ENCODE measurements at places on chromosomes 7 and 10.
A peak's percentile ranks its signal among the peaks of the same experiment; 100 is the strongest.

GRCh38 chr10:77504873-77505257 lies 132.7 kb downstream of the KCNMA1 start:
- H3K4me3 ChIP-seq: no peak overlapping the region
- H3K27ac ChIP-seq: no peak overlapping the region

- H3K4me1 ChIP-seq: no peaks in the 10 kb centered on the region
- H3K36me3 ChIP-seq: no peaks in the 10 kb centered on the region
- no peak overlapping the region for H3K27ac ChIP-seq
- H3K27me3 ChIP-seq: no peaks in the 10 kb centered on the region
Measured at GRCh38 chr10:132011024-132011423, 29.3 kb upstream of the BNIP3 start.

DNA sequence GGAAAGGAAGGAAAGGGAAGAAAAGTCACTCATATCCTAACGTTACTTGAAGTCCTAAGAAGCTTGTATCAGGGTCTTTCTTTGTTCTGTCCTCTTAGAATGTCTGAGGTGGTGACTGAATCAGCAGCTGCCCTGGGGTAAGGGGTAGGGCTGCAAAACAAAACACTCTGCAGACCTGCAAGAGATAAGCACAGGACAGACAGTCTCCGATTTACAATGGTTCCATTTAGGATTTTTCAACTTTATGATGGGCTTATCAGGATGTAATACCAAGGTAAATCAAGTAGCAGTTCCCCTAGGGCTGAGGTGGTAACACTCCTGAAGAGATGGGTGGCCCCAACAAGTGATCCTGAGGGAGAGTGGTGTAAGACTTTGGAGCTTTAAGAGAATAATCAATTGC lies 16.5 kb downstream of the KDM7A start:
- H3K4me3 ChIP-seq: no peak overlapping the region
- no peaks in the 10 kb centered on the region for H3K27me3 ChIP-seq
- H3K36me3 ChIP-seq: no peaks in the 10 kb centered on the region
- no peak for DNase-seq

- DNase-seq: peak; percentile 46
- H3K36me3 ChIP-seq: no peaks in the 10 kb centered on the region
- H3K27ac ChIP-seq: no peak overlapping the region
- no peaks in the 10 kb centered on the region for H3K4me1 ChIP-seq
- no peak overlapping the region for H3K4me3 ChIP-seq
- no peaks in the 10 kb centered on the region for H3K27me3 ChIP-seq
Measured at GRCh38 chr7:26813432-26813831, 51.0 kb downstream of the SKAP2 start.

DNA sequence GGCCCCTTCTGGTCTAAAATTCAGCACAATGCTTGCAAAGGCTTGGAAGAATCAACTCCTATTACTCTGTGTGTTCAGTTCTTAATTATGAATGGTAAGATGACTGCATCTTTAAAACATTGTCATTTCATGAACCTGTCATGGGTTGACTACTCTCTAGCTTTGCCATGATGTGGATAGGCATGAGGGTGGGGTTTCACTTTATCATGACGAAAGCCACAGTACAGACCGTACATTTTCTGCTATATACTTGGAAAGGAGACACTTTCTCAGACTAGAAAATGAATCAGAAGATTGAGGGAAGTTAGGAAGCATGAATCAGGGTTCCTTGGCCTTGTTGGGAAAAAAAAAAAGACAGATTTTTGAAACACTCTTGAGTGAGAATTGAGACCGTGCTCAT lies 19.7 kb upstream of the MSRB2 start:
- no peaks in the 10 kb centered on the region for H3K27me3 ChIP-seq
- DNase-seq: no peak
- H3K4me3 ChIP-seq: no peak overlapping the region
- no peak overlapping the region for H3K27ac ChIP-seq
- no peaks in the 10 kb centered on the region for H3K36me3 ChIP-seq

DNA sequence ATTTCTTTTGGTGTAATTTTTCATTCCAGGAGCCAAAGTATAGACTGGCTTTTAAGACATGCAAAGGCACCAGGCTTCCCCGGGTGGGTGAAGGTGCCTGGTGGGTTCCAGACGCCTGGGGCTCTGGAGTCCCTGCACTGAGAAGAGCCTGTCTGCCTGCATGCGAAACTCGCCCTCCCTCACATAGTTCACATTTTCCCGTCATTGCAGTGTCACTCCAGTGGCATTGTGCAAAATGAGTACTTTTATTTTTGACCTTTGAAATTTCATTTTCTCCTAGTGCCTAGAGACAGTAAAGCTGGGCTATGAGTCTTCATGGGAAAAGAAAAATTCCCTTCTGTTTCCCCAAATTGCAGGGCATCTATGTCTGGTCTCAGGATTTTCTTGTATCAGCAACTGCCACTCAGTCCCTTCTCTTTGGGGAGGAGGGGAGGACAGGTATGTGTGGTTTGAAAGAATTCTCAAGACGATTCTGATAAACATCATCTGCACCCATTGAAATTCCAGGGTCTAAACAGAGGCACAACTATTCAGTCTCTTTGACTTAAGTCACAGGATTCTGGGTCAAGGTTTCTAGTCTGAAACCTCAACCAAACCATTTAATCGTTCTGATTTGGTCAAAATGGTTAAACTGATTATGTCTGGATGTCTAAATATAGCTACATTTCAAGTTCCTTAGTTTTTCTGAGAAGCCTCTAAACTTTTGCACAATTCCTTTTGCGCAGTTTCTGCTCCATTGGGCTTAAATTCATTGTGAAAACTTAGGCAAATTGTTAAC lies 107.8 kb downstream of the CYP26A1 start:
- H3K4me3 ChIP-seq: no peak overlapping the region
- no peaks in the 10 kb centered on the region for H3K4me1 ChIP-seq
- H3K27ac ChIP-seq: no peak overlapping the region
- no peaks in the 10 kb centered on the region for H3K36me3 ChIP-seq
- DNase-seq: no peak

DNA sequence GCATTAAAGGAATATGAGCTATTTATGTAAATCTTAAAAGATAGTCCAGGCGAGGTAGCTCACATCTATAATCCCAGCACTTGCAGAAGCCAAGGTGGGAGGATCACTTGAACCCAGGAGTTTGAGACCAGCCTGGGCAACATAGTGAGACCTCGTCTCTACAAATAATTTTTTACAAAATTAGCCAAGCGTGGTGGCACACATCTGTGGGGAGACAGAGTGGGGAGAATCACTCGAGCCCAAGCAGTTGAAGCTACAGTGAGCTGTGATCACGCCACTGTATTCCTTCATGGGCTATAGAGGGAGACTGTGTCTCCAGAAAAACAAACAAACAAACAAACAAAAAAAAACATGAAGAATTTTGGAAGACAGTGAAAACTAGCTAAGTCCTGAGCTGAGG lies 28.4 kb downstream of the HERC4 start:
- DNase-seq: no peak
- H3K27ac ChIP-seq: no peak overlapping the region
- H3K4me1 ChIP-seq: no peaks in the 10 kb centered on the region
- H3K27me3 ChIP-seq: no peaks in the 10 kb centered on the region
- H3K4me3 ChIP-seq: no peak overlapping the region
- peaks cover 2% of the 10 kb centered on the region for H3K36me3 ChIP-seq

- H3K27me3 ChIP-seq: peaks cover 2% of the 10 kb centered on the region
- H3K27ac ChIP-seq: no peak overlapping the region
- peaks cover 3% of the 10 kb centered on the region for H3K4me1 ChIP-seq
- no peak overlapping the region for H3K4me3 ChIP-seq
Measured at GRCh38 chr10:102410429-102411073, 8.0 kb downstream of the PSD start.
